Activated CD8-positive, alpha-beta memory T cell treated with anti-CD3 and anti-CD28 coated beads, Interleukin-2, amount 10 ng/mL, durations not matched to agents 7 days and 5 days (primary cell): ENCODE measurements at places on chromosomes 16 and 17. TPM values are rescaled to one million over a fixed set of nuclear protein-coding genes. Genes with fewer than 3 reads are reported as not detected.

GRCh38 chr16:87543436-87544191 lies 50.8 kb upstream of the ZCCHC14 start:
- no peak for DNase-seq

DNA sequence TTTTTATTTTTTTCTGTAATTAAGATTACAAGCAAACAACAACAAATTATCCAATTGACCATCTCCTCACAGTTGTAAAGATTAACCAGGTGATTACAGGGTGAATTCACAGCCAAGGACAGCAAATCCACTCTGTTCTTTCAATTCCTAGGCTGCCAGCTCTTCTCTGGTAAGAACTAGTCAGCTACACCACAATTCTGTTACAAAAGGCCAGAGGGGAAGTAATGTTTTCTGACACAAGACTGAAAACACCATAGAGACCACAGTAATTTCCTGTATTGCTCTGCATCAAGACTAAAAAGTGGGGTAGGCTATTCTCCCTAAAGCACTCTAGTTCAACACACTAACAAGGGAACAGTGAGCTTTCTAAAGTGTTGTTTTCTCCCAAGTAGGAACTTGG lies 10.6 kb downstream of the CA10 start:
- no peak for DNase-seq

DNA sequence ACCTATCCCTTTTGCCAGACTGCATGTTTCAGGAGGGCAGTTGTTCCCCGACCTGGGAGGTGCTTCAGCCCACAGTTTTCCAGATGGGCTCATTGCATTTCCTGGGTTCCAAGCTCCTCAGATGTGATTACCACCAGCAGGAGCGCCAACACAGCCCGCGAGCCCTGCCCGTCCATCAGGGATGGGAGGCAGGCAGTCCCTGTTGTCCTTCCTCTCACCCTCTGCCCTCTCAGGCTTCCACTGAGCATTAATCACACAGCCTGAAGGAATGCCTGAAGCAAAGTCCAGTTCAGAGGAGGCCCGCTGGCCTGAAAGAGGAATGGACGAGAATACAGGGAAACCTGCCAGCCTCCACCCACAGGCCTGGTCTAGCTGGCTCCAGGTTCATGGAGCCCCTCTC lies 256.3 kb upstream of the SDK2 start:
- no peak for DNase-seq

GRCh38 chr17:17051791-17052461 lies 9.7 kb downstream of the MPRIP start:
- no peak for DNase-seq

GRCh38 chr17:50943575-50943933 lies 77.4 kb upstream of the TOB1 start:
- DNase-seq = no peak

DNA sequence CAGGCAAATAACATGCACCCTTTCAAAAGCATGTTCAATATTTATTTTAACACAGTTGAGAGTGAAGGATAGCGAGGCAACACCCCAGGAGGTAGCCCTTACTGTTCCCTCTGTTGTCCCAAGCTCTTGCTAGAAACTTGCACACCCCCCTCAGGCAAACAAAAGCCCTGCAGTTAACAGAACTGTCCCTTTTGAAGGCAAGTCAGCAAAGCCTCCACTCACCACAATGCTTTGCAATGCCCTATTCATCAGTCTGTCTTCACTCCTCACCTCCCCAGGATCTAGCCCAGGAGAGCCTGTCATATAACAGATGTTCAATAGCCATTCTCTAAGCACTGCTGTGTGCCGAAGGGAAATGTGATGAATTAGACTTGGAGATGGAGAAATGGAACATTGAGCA lies 3.5 kb upstream of the CNEP1R1 start:
- DNase-seq = no peak

HOXB4 gene
- total RNA-seq = 7.8 TPM

GRCh38 chr16:70772493-70772892 lies 28.5 kb downstream of the VAC14 start:
- DNase-seq = no peak

DNA sequence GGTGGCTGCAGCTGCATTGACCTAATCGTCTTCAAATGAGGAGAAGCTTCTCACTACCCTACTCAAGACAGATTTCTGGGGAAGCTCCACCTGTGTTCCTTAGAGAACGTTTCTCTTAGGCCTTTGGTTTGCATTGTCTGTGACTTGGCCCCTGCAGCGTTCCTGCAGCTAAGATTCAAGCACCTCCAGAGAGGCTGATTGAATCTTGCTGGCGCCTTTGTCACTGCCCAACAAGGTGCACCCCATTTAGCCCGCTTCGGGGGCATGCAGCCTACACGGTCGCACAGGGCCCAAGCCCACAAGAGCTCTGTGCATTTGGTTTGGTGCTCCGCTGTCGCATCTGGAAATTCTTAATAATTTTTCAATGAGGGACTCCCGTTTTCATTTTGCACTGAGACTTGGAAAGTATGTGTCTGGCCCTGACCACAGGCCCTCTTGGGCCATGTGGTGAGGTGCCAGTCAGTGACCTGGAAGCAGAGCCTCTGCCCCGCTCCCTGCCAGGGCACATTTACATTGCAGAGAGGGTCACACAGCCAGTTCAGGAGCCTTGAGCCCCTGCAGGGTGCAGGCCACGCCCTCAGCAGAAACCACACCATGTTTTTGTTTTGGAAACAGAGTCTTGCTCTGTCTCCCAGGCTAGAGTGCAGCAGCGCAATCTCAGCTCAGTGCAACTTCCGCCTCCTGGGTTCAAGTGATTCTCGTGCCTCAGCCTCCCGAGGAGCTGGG lies 51.1 kb upstream of the CACNG5 start:
- DNase-seq = no peak

DNA sequence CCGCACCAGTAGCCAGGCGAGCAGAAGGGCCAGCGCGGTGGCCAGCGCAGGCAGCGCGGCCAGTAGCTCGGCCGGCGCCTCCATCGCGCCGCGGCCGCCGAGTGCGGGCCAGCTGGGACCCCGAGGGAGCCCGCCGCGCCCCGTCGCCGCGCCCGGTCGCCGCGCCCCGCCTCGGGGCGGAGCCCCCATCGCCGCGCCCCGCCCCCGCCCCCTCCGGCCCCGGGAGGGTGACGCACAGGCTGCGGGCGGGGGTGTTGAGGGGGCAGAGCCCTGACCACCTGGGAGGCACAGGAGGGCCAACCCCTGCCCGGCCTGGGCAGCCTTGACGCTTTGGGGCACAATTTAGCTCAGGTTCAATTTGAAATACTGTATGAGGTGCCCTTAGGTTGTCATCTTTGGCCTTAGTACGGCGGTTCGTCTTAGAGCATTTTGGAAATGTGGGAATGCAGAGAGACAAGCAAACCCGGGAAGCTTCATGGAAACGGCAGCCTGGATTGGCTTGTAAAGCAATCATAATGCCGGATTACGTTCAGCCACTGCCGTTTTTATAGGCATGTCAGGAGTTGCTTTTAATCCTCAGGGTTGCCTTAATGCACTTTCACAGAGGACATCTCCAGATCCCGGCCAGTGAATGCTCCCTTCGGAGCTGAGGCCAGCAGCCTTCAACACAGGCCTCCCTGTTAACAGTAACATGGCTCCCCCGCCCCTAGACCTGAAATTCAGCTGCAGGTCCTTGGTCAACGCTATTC lies at the start of gene MXRA7:
Gene MXRA7, minus strand, starts transcription at position 103 of the 749 bp plus-strand sequence. Its CDS starts 19 bp downstream, at position 84.
- DNase-seq = peak; percentile 71

- no peak for DNase-seq
Observed at GRCh38 chr16:54460263-54460860, 173.8 kb upstream of the IRX3 start.

- DNase-seq = no peak
Observed at GRCh38 chr17:57035971-57036481, 49.0 kb upstream of the AKAP1 start.

GRCh38 chr16:7763111-7763510 lies 430.5 kb downstream of the RBFOX1 start:
- DNase-seq = no peak

CPNE7 gene
- 3.1 TPM for total RNA-seq

GNG13 gene
- not detected for total RNA-seq
